Stimulated activated CD4-positive, alpha-beta T cell treated with anti-CD3 and anti-CD28 coated beads, Interleukin-12 subunit alpha, Interleukin-12 subunit beta, amount 100 ng/mL, for 4 hours (primary cell): ENCODE measurements at places on chromosomes 3 and 15.

DNA sequence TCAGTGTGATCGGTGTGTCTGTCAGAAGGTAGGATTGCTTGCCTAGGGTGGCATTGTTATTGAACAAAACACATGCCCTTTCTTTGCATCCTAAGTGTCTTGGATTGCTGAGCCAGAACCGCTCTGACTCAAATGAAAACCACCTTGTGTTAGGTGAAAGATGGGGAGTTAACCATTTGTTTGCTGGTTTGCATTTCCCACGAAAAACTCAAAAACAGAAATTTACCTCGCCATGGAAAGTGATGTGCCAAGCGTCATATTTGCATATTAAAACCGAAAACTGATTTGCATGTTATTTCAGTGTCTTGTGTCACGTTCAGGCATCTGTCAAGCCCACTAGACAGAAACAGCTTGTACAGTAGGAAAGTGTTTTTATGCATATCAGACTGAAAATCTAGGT lies 474.6 kb upstream of the TPRG1 start:
- DNase-seq, result no peak

DNA sequence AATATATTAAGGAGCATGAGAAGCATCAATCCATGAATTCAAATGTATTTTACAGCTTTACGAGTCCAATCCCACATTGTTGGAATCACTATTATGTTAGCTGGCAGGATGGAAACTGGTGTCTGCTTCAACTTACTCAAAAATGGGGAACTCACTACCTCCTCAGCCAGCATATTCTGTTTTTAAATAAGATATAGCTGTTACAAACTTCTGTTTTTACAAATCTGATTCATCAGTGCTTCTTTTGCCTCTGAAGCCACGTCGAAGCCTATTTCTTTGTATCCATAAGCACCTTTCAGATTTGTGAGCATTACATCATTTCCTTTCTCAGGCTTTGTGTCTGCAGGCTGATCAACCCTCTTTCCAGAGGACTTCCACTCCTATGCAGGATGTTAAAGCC lies 105.9 kb downstream of the TPRG1 start:
- DNase-seq, result no peak

- DNase-seq, result no peak
Measured at GRCh38 chr15:77656294-77656693, 23.6 kb upstream of the LINGO1 start.

DNA sequence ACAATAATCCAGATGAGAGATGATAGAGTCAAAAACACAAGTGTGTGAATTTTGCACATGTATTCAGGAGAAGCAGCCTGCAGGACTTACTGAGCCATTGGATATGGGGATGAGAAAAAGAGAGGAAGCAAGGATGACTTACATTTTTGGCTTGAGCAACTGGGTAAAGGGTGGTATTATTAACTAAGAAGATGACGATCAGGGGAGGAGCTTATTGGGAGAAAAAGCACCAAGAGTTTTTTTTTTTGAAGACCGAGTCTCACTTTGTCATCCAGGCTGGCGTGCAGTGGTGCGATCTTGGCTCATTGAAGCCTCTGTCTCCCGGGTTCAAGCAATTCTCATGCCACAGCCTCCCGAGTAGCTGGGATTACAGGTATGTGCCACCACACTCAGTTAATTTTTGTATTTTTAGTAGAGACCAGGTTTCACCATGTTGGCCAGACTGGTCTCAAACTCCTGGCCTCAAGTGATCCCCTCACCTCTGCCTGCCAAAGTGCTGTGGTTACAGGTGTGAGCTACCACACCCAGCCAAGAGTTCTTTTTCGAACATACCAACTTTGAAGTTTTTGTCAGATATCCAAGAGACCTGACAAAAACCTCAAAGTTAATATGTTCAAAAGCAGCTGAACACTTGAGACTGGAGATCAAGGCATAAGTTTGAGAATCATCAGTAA lies 14.8 kb upstream of the SH3BP5 start:
- no peak for DNase-seq

GRCh38 chr15:69657626-69658025 lies 205.0 kb downstream of the RPLP1 start:
- no peak for DNase-seq

GRCh38 chr3:194702545-194702944 lies 16.9 kb downstream of the FAM43A start:
- no peak for DNase-seq

DNA sequence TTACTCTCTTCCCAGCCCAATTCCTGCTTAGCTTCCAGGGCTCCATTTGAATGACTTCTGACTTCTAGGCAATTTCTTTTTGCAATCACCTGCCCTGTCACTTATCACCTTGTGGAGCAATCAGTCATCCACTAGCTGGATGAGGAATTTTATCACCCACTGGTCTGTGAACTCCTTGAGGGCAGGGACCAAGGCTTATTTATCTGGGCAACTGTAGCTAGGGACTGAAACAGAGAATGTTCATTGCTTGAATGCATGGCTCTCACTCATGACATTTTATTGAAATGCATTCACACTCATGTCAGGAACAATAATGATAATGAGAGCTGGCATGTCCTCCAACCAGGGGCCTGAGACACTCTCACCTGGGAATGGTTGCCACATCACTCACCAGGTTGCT lies 15.5 kb downstream of the TNFAIP8L3 start:
- no peak for DNase-seq

GRCh38 chr3:118675305-118675704 lies 359.3 kb downstream of the IGSF11 start:
- DNase-seq, result no peak

DNA sequence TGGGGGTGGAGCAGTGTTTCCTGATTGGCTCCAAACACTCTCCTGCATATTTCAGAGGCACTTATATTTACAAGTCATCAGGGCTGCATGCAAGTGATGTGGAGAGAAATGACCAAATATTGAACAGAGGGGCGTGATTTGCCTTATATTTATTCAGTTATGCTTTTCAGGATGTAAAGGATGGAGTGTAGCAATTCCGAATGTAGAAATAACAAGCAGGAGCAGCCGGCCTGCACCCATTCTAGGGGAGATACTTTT lies 19.4 kb upstream of the SEMA5B start:
- DNase-seq, result no peak

DNA sequence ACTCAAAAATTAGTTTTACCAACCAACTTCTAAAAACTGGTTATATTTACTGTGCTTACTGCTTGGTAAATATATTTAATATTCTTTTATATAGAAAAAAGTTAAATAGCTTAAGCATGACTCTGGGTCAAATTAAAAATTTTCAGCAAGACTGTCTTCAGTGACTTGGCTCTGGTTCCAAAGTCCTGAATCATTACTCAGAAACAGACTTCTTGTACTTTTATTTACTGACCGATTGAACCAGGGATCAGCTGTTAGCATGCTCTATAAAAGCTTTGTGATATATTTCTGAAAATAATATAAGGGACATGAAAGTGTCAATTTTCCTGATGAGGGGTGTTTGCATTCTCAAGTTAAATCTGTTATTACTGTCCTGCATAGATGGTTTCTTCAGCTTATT lies 164.3 kb downstream of the MCTP2 start:
- no peak for DNase-seq

DNA sequence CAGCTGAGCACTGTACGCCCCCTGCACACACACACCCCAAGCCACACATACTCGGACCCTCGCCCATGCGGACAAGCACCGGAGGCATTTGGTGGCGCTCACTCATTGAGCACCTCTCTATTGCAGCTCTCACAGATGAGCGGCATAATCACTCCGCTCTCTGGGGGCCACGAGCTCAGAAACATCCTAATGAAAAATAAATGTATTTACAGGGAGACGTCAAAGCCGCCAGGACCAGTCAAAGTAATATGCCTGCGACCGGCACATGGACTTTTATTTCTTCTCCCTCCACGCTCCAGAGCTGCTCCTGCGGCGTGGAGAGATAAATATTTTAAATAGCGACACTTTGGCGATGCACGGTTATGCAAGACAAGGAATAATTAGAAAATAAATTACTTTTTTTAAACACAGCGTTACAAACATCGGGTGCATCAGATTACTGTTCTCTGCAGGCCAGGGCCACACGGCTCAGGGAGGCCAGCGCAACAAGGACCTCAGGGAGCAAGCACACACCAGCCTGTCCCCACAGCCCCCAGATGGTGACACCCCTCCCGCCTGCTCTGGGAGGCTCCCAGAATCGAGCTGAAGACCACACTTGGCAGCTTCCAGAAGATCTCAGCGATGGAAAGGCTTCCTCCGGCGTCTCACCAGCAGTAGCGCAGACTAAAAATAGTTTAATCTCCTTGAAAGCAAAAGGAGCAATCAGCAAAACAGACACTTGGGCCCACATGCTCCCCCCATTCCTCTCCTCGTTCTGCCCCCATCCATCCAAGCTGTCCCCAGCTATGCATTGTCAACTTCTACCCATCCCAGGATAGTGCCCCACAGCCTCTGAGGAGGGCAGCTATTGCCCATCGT lies 48.0 kb downstream of the CACNA2D2 start:
- no peak for DNase-seq

- no peak for DNase-seq
Measured at GRCh38 chr3:142272200-142272891, 47.0 kb upstream of the GK5 start.

DNA sequence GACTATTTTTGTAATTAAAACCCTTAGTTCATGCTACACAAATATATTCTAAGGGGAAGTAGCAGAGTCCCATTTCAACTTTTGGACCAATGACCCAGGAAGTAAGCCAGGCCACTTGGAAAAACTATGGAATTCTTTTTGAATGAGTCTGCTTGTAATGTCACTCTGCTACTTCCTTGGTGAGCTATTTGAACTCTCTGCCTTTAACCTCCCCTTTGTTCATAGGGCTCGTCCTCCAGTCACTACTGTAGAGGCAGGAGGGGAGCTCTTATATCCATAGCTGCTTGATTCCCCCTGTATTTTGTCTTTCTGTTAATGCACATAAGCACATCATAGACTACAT lies 119.6 kb downstream of the UACA start:
- no peak for DNase-seq

DNA sequence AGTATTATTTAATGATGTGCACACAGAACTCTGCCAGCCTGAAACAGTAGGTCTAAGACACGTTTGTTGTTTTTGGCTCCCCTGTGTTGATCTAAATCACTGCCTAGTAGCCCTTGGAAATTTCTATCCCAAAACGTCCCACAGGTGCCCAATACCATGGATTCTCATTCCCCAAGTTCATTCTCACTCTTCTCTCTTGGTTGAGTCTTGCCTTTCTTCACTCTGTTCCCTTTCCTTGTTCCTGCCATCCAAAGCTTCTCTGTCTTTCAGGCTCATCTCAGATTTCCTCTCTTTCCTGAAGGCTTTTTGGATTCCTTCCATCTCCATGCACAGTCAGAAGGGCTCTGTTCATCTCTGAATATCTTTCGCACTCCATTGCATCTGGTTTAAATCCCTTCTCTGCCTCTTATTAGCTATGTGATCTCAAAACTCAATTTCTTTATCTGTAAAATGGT lies 54.2 kb downstream of the PPARG start:
- DNase-seq, result no peak

GRCh38 chr15:62187425-62187824 lies 22.3 kb upstream of the C2CD4B start:
- no peak for DNase-seq

GRCh38 chr3:187150186-187150585 lies 10.9 kb upstream of the RPL39L start:
- DNase-seq, result no peak

GRCh38 chr3:104750581-104750980 lies 616.1 kb upstream of the ALCAM start:
- DNase-seq, result no peak

DNA sequence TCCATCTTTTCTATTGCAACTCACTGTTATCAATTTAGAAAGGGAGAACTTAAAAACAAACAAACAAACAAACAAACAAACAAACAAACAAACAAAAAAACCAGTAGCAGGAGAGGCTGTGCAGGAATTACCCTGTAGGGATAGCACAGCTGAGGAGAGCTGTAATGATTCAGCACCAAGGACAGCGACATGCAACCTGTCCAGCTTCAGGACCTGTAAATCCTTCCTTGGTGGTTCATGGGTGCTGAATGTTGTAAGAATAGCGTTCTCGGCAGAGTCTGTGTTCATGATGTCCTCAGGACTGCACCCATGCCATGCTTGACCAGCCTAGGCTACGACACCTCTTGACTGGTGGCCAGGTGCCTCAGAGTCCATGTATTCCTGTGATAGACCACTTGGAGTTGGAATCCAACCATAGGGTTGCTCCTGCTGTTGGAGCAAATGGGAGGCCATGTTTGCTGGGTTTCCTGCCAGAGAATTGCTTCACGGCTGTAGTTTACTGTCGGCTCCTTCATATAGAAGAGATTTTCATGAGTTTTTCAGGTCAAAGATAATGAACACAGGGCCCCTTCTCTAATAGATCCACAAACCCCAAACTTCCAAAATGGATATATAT lies 65.9 kb downstream of the CACNA2D3 start:
- DNase-seq, result peak; percentile 2

GRCh38 chr3:73783811-73784210 lies 159.1 kb upstream of the PDZRN3 start:
- no peak for DNase-seq

DNA sequence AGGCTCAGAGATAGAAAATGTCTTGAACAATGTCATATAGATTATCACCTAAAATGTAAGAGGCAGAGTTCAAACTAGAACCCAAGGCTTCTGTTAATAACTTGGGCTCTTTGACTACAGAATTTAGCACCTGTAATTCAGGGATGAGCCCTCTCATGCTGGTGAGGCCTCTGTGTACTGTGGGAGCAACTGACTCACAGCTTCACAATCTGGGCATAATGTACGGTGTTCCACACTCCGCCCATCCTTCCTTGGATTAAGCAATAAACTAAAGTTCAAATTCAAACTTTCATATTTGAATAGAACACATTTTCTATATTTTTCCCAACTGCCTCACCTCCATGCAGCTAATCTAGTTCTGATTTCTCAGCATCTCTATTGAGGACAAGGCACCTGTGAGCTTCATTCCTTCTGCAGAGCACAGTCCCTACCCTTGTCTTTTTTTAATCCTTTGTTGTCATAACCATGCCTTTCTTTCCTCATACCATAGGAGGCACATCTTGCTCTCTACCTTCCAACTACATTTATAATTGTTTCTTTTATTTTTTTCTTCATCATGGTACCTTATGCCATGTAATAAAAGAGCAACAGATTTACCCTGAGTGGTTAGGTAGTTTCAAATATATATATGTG lies 392.1 kb downstream of the NLGN1 start:
- DNase-seq, result no peak

DNA sequence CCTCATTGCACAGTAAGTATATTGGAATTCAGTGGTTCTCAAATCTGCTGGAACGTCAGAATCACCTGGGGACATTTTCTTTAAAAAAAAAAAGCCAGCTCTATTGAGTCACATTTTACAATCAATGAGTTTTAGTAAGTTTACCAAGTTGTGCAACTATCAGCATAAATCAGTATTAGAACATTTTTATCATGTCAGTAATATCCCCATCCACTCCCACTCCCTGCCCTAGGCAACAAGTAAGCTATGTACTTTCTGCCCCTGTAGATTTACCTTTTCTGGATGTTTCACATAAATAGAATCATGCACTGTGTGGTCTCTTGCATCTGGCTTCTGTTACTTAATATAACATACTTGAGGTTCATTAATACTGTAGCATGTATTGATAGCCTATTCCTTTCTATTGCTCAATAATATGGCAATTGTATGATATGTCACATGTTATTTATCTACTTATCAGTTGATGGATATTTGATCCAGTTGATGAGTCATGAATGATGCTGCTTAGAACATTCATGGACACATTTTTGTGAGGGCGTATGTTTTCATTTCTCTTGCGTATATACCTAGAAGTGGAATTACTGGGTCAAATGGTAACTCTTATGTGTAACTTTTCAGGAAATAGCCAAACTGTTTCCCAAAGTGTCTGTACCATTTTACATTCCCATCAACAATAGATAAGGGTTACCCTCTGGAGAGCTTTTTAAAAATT lies 180.5 kb downstream of the THSD4 start:
- DNase-seq, result no peak

GRCh38 chr3:24520976-24521419 lies 26.3 kb upstream of the THRB start:
- DNase-seq, result no peak
